ENCODE measurements at places on chromosomes 2 and 18.

DNA sequence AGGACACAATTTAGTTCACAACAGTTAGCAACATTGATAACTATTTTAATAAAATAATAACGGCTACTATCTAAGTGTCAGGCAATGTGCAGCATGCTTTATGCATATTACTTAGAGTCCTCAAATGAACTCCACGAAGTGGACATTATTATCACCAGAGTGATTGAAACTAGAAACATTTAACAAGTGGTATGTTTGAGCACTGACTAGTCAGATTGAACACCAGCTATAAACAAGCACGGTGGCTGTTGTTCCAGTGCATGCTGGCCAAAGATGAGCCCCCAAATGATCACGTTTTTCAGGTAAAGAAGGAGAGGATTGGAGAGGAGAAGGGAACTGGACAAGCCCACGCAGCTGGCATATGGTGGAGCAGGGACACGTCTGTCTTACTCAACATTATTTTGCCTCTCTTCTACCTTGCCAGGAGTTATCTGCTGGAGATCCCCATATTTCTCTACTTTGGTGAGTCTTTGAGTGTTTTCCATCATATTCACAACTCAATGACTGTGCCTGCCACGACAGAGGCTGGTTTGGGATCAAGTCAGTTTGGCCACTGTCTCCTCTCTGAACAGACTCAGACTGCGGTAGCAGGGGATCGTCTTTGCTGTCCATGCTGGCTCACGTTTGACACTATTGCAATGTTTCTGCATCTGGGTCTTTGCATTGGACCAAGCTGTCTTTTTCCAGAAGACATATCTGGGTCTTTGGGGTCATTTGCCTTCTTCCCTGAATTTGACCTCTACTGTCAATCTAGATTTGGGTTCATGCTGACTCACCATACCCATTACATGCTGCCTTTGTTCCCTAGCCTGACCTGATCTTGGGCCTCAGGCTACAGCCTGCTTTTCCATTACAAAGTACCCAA, 66.0 kb upstream of the ACSL3 start:
- H3K4me3 ChIP-seq: no peak overlapping the region
- DNase-seq: no peak
- no peaks in the 10 kb centered on the region for H3K27me3 ChIP-seq
- no peaks in the 10 kb centered on the region for H3K4me1 ChIP-seq

DNA sequence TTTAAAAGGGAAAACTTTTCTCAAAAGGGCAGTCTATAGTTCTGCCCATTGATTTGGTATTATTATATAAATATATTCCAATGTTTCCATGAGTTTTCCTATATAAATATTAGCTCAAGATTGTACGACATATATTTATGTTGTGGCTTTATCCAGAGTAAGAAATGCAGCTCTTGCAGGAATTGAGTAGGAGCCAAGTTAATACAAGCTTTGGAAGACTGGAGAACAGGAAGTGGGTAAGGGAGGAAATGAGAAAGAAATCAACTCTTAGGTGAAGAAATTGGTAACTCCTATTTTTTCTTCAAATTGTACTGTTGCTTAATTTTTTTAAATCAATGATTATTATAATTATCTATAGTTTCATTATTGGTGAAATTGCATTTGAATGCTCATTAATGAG, 105.4 kb upstream of the FAM117B start:
- H3K27ac ChIP-seq: no peak overlapping the region
- H3K4me3 ChIP-seq: no peak overlapping the region
- no peak for DNase-seq

- no peaks in the 10 kb centered on the region for H3K36me3 ChIP-seq
- no peak for DNase-seq
- H3K4me3 ChIP-seq: no peak overlapping the region
- H3K27ac ChIP-seq: no peak overlapping the region
- H3K27me3 ChIP-seq: no peaks in the 10 kb centered on the region
- no peaks in the 10 kb centered on the region for H3K4me1 ChIP-seq
Observed at GRCh38 chr2:132503701-132504100, 87.1 kb downstream of the GPR39 start.

GRCh38 chr2:63078852-63079606, 28.4 kb downstream of the OTX1 start:
- H3K27ac ChIP-seq: no peak overlapping the region
- no peaks in the 10 kb centered on the region for H3K4me1 ChIP-seq
- no peak overlapping the region for H3K4me3 ChIP-seq
- no peaks in the 10 kb centered on the region for H3K27me3 ChIP-seq

DNA sequence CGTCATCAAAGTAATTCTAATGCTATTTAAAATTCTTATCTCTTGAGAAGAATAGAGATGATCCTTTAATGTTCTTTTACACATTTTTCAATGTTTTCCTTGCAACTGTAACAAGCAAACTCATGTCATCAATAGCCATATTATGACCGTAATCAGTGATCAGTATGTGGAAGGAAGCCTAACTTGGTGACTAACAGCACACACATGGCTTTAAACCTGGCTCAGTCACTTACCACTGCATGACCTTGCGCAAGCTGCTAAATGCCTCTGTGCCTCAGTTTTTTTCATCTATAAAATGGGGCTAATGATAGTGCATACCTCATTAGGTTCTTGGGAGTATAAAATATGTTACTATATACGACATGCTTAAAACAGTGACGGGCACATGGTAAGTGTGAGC, 149.7 kb downstream of the BCL2 start:
- H3K4me1 ChIP-seq: peaks cover 3% of the 10 kb centered on the region
- no peaks in the 10 kb centered on the region for H3K36me3 ChIP-seq
- DNase-seq: no peak
- H3K27me3 ChIP-seq: no peaks in the 10 kb centered on the region
- H3K27ac ChIP-seq: no peak overlapping the region
- no peak overlapping the region for H3K4me3 ChIP-seq

DNA sequence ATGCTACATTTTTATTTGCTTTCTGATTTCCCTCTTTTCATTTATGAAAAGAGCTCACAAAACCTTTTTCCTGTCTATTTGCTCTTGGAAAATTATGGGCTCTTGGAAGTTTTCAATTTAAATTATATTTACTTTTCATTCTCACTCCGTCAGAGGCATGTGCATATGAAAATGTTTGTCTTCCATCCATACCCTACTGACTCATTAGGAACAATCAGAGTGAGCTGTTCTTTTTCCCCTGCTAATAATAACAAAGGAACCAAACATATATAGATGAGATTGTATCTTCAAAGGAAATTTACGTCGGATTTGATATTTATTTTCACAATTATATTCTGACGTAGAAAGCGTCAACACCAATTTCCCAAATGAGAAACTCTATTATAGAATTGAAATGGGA, 1101.2 kb downstream of the TSN start:
- no peak overlapping the region for H3K27ac ChIP-seq
- DNase-seq: no peak
- no peaks in the 10 kb centered on the region for H3K36me3 ChIP-seq
- H3K4me1 ChIP-seq: no peaks in the 10 kb centered on the region
- no peak overlapping the region for H3K4me3 ChIP-seq

DNA sequence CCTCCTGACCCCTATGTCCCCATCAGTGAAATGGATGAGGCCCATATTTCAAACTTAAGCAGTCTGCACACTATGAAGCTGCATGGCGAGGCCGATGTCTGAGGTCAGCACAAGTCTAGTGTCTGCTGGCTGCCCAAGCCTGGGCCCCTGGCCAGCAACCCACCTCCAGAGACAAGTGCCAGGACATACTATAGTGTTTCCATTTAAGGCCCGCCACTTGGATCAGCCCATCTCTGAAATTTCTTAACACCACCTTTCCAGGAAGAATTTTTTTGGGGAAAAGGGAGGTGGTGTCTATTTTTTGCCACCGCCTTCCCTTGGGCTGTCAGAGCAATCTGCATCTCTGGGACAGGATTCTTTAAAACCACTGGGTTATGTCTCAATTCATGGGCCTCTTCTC, 1.8 kb downstream of the ACVR1 start:
- DNase-seq: no peak
- H3K4me1 ChIP-seq: peaks cover 9% of the 10 kb centered on the region
- peak overlapping the region; percentile 92 for H3K27ac ChIP-seq
- peak overlapping the region; percentile 97 for H3K4me3 ChIP-seq

All from uterus (tissue), 4 donors.